Fibroblast of mammary gland (primary cell): ENCODE measurements at places on chromosomes 1 and 21.

DNA sequence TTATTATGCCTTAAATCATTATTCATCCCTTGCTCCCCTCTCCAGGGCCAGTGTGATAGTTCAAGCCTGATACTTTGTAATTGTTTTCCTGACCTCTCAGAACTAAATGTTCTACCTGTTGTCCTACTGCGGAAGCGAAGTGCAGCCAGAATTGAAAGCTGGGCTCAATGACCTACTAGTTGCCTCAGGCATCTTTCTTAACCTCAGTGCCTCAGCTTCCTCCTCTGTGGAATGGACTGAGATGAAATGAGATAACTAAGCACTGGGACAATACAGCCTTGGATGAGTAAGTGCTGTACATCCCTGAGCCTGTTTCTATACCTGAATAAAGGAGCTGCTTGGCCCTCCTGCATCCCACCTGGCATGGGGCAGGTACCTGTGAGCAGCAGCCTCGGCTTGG is 26.4 kb downstream of the COL16A1 start:
- no peak for DNase-seq

- no peak for DNase-seq
Measured at GRCh38 chr1:45348609-45348965, 8.3 kb upstream of the MUTYH start.

DNA sequence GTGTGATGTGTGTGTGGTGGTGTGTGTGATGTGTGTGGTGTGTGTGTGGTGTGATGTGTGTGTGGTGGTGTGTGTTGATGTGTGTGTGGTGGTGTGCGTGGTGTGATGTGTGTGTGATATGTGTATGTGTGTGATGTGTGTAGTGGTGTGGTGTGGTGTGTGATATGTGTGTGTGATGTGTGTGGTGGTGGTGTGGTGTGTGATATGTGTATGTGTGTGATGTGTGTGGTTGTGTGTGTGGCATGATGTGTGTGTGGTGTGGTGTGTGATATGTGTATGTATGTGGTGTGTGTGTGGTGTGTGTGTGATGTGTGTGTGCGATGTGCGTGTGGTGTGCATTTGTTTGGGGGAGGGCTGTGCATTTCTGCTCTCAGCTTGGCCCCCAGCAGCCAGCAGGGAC is 7.1 kb upstream of the PCBP3 start:
- no peak for DNase-seq

DNA sequence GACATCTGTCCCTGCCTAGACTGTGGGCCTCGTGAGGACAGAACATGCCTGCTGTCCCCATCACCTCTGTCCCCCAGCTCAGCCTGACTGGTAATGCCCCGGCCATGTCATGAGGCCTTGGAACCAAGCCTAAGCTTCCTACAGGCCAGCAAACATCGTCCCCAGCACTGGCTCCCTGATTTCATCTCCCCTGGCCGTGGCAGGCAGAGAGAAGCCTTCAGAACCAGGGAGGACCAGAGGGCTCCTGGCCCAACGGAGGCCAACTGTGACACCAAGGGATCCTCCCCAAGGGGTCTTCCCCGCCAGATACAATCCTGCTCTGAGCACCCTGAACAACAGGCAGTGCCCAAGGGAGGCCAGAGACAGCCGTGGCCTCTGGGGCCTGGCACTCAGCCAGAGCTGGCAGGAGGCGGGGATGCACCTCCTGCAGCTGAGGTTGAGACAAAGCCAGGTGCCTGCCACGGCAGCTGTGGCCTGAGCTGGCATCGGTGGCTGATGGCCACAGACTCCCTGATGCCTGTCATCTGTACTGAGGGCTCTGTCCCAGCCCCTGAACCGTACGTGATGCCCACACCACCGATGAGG is 9.9 kb upstream of the NPHP4 start:
- no peak for DNase-seq

GRCh38 chr1:181312946-181313345 is 170.4 kb upstream of the CACNA1E start:
- no peak for DNase-seq
